Stimulated activated CD4-positive, alpha-beta T cell treated with anti-CD3 and anti-CD28 coated beads, Interleukin-4, amount 100 ng/mL, for 1 hour (primary cell): ENCODE measurements at places on chromosomes 4 and X.
A peak's percentile ranks its signal among the peaks of the same experiment; 100 is the strongest.

- DNase-seq, result no peak
Measured at GRCh38 chrX:39580043-39580442, 517.7 kb downstream of the BCOR start.

- DNase-seq, result no peak
Measured at GRCh38 chrX:31715675-31716074, 643.8 kb upstream of the FTHL17 start.

- no peak for DNase-seq
Measured at GRCh38 chrX:132592880-132593279, 104.0 kb upstream of the MBNL3 start.

- peak; percentile 6 for DNase-seq
Measured at GRCh38 chrX:43559644-43560043, 96.5 kb upstream of the MAOA start.

- DNase-seq, result no peak
Measured at GRCh38 chrX:115571712-115572111, 10.7 kb downstream of the PLS3 start.

DNA sequence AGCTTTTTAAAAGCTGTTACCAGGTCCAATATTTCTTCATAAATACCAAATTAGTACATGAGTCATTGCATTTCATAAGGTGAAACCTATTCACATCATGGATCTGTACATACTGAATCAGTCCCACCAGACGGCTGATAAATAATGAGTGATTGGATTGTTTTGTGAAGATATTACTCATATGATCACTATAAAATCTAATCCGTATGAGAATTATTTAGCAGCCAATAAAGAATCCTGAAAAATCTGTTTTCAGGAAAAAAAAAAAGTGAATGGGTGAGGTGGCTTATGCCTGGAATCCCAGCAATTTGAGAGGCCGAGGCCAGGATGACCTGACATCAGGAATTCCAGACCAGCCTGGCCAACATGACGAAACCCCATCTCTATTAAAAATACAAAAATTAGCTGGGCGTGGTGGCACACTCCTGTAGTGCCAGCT lies 438.1 kb downstream of the INPP4B start:
- no peak for DNase-seq

GRCh38 chrX:115367951-115368350 lies 78.4 kb downstream of the LUZP4 start:
- no peak for DNase-seq

GRCh38 chrX:110145854-110146253 lies 142.9 kb downstream of the TMEM164 start:
- peak; percentile 5 for DNase-seq

GRCh38 chrX:117743469-117744251 lies 372.9 kb downstream of the KLHL13 start:
- DNase-seq, result no peak

DNA sequence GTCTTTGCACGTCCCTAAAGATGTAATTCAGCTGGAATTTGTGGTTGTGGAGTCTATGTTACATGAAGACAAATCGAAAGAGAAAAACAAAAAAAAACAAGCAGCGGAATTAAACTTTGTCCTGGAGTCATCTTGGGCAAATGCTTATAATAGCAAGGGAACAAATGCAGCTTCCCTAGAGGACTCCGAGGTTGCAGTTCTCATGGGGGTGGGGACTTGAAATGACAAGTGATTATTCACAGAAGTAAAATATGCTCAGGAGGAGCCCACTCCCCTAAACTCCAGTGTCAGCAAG lies 362.4 kb downstream of the ARHGAP24 start:
- no peak for DNase-seq

DNA sequence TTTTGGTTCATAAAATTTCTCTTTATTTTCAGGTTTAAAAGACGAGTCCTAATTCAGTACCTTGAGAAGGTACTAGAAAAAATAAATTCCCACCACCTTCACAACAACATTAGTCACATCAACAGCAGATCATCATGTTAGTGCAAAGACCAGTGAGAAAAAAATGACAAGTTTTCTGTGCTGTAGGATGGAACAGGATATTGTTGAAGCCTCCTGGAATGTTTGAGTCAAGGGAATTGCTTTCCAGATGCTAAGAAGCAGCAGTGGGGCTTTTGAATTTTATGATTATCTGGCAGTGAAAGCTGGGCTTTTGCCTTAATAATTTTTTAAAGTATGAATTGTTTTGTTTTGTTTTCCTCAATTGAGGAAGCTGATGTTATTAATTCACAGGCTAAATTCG lies 61.0 kb downstream of the INTS6L start:
- DNase-seq, result no peak

DNA sequence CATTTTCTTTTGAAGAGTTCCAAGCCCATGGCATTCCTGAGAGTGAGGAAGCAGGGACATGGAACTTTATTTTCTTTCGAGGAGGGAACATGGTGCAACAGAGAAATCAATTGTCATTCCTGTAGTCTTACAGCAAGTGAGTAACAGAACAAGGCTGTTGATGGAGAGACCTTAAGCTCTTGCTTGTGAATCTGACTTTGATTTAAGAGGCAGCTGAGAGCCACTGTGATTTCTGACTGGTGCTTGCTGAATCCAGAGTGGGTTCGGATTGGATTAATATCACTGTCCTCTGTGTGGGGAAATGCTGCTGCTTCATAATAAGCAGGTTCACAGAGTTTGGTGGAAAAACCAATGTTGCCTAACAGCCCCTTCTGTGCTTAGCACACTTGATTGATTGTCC lies 4.7 kb upstream of the ATP1B4 start:
- no peak for DNase-seq

DNA sequence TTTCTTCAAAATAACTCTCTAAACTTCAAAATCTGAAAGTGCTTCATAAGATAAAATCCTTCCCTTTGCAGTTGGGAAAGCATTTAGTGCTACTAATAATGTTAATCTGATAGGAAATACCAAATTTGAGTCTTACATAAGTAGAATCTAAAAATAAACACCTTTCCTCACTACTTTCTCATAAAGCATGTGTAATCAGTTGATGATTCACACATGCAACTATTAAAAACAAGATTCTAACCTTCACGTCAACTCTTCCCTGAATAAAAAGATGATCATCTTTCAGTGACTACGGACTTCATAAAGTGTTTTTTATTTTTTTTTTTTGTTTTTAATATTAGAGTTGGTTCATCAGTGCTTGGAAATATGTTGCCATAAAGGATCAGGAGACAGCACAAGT lies 172.6 kb downstream of the ACTRT1 start:
- DNase-seq, result no peak

DNA sequence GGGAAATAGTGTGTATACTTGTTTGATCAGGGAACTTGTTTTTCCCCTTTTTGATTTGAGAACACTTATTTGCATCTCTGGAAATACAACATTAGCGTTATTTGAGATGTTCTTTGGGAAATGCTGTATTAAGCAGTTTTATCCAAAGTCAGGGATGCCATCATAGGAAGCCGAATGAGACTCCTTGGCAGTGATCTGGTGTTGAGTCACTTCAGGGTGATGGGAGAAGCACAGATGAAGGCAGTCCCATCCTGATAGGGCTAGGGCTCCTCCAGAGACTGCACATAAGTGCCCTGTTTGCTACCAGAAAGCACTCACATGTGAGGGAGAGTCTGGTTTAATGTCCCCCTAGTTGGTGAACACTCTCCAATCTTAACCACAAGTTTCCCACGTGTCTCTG lies 62.3 kb downstream of the IL1RAPL1 start:
- DNase-seq, result no peak

DNA sequence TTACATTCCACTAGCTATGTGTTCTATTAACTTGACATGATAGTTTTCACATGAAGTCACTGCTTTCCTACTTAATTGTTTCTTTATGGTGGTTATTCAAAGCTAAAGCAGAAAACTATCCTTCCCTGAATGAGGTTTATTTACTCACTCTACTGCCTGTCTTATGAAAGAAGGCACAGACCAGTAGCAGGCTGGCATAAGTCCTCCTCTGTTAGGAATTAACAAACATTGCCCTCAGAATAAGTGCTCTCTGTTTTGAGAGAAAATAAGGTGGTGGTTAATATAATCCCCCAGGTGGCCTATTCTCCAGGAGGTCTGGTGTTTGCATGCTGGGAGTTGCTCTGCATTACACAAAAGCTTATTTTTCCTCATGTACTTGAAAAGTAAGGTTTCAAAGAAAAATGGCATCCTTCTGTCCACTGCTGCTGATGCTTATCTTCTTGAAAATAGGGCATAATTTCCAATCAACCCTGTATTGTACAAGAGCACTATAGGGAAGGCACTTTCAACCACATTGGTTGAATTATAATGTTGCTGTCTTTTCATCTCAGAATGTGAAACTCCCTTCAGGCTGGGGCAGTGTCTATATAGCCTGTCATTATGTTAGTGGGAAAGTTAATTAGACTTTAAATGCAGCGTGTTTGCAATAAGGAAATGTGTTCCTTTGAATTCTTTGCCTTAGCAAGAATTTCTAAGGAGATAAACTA lies 119.7 kb upstream of the TBC1D9 start:
- no peak for DNase-seq

- no peak for DNase-seq
Measured at GRCh38 chrX:16722481-16722880, 3.1 kb downstream of the SYAP1 start.

GRCh38 chr4:157509341-157509740 lies 288.8 kb downstream of the GRIA2 start:
- no peak for DNase-seq

GRCh38 chrX:23883737-23884354 lies 23.9 kb downstream of the APOO start:
- DNase-seq, result no peak

DNA sequence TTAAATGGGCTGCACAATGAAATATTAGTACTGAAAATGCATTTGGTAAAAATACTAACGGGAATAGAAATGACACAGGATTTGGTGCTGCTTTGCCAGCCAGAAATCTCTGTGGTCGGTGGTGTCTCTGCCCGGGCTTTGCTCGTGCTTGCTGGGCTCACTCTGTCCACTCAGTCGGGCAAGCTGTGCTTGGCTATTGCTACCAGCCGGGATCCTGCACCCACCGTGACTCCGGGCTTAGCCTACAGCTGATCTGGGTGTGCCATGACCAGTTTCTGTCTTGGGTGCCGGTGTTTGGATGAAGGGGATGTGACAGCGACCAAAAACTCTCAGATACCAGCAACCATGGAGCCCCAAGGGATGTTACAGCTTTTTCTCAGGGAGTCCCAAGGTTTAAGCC lies 487.7 kb downstream of the TECRL start:
- DNase-seq, result no peak

- DNase-seq, result no peak
Measured at GRCh38 chr4:141124224-141124623, 9.0 kb downstream of the RNF150 start.

- DNase-seq, result no peak
Measured at GRCh38 chrX:67725471-67725870, 181.7 kb downstream of the AR start.

GRCh38 chrX:15107367-15107988 lies 162.4 kb downstream of the ASB9 start:
- no peak for DNase-seq

DNA sequence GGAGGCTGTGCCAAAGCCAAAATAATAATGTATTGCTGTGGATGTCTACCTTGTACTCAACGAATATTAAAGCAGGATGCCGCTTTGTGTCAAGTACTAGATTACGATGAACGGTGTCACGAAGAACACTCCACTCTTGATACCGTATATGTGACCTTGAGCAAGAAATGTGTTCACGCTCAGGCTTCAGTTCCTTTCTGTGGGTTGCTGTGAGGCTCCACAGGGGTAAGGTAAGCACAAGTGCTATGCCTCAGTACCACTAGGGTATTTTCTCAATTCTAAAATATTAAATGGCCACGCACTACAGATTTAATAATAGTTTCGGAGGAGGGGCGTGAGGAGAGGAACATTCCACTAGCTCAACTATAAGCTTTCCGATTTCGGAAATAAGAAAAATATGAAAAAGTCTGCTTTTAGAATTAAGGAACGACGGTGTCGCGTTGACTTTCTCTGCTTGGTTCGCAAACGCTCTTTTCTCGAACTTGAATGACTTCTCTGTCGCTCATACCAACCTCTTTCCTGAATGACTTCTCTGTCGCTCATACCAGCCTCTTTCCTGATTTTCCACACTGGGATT lies 607 bp upstream of the SCOC start:
- DNase-seq, result no peak

DNA sequence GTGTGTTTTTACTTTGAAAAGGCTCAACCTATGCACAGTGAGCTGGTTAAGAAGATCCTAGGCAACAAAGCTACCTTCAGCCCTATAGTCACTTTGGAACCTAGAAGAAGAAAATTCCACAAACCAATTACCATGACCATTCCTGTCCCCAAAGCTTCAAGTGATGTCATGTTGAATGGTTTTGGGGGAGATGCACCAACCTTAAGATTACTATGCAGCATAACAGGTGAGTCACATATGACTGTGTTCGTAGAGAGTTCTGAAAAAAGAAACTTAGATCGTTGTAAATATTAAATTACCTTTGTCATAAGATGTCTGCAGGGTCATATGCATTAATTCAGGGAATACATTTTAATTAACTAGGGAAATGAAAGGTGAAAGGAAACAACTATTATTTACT lies 287.1 kb downstream of the ANK2 start:
- no peak for DNase-seq

DNA sequence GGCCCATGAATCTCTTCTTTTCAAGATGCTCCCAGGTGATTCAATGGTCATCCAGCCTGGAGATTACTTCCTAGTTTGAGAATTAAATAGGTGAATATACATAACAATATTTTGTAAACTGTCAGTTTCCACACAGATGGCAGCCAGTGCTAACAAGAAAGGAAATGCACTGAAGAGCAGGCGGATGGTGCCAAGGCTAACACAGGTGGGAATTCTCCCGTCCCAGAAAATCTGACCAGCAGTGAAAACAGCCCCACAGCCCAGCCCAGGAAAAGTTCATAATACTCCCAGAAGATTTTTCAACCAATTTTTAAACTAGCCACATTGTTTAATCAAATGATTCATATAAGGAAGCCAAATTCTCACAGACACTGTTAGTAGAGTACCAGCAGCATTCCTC lies 387.2 kb upstream of the GATB start:
- DNase-seq, result no peak

GRCh38 chrX:137847376-137847775 lies 281.4 kb downstream of the ZIC3 start:
- DNase-seq, result no peak

- no peak for DNase-seq
Measured at GRCh38 chrX:20452487-20452886, 185.8 kb upstream of the RPS6KA3 start.

DNA sequence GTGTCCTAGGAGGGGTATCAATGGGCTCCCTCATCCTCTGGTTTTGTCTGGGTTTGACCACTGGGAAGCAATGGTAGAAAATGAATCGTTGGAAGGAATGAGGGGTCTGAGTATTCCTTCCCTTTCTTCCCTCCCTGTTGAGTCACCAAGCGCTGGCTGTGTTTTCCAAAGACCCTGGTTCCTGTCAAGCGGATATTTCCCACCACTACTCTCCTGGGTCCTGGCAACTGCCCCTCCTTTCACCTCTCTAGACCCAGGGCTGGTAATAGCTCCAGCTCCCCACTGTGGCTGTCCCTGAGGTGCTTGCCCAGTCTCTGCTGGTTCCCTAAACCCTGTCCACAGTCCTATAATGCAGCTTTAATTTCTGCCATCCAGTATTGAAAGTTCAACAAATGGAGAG lies 22.2 kb downstream of the SMIM43 start:
- DNase-seq, result no peak
